ENCODE measurements at places on chromosomes 3 and 15. TPM values are rescaled to one million over a fixed set of nuclear protein-coding genes. Genes with fewer than 3 reads are reported as not detected.

Gene DGKG
- 0.64 TPM for total RNA-seq

Gene CILP
- total RNA-seq, result 1.1 TPM

Gene PPP2R3A
- total RNA-seq, result 18.7 TPM

Gene HGD
- not detected for total RNA-seq

Gene ALPK3
- 6.8 TPM for total RNA-seq

Gene BFSP2
- not detected for total RNA-seq

Gene CDC25A
- total RNA-seq, result 4.6 TPM

Gene NMB
- total RNA-seq, result 6.4 TPM

Gene CD86
- not detected for total RNA-seq

Gene ADCY5
- total RNA-seq, result 1.2 TPM

Gene C3orf85
- not detected for total RNA-seq

Gene BCL2A1
- total RNA-seq, result not detected

- DNase-seq, result no peak
These were observed 18.8 kb upstream of the SKOR1 start for GRCh38 chr15:67806536-67806935.

DNA sequence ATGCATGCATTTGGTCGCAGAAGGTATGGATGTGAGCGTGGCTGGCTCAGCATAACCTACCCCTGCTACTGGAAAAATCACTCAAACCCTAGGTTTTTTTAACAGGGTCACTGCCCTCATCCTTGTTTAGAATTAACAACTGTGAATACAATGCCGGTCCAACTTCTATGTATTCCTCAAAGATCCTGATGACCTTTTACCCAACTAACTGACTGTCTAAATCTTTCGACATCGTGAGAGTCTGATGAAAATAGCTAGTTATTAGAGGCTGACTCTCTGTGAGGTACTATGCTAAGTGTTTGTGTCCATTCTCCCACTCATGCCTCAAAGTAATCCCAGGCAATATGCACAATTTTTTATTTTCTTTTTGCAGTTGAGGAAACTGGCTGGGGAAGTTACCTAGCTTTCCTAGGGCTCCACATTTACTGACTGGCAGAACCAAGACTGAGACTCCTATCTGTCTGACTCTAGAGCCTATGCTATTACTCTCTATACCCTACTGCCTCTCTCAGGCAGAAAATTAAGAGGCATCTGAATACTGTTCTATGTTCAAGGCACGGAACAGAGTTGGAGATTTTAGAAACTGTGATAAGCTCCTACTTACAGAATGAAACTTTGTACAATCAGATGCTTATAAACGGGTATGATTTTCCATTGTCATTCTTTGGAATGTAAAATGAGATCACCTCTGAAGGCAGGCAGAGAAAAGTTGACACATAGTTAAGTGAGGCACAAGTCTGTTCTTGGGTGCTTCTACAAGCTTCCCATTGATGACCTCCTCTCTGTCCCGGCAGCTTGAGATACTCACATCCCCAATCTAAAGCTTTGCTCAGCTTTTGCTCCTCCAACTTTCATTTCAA is 56.4 kb downstream of the FILIP1L start:
- DNase-seq, result no peak

DNA sequence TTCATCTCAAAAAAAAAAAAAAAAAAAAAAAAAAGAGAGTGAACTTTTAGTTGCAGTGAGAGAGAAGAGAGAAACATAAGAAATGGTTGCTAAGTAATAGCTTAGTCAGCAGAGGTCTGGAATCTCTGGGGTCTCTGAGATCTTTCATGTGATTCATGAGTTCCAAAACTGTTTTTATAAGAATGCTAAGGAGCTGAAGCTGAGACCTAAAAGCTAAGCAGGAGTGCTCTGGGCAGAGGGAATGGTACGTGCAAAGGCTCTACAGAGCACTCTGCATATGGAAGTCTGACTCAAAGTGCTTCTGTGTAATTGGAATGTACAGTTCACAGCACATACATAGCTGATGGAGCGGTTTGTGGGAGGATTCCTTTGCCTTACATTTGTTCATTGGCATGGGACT is 66.3 kb upstream of the LRIG1 start:
- peak; percentile 91 for DNase-seq

- no peak for DNase-seq
These were observed 75.6 kb downstream of the RAD18 start for GRCh38 chr3:8887435-8888300.

DNA sequence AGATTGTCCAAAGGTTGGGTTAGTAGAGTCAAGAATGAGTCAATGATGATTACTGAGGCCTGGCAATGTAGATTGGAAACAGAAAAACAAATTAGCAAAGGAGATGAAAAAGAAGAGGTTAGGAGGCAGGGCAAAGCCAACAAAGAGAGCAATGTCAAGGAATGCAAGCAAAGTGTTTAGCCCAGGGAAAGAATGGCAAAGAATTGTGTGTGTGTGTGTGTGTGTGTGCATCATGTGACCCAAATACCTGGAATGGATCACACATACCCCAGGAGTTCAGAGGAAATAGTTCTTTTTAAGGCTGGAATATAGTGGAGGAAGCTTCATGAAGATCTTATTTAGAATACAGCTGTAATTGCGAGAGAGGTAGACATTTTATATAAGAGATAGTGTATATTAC is 831.7 kb upstream of the ARPP21 start:
- DNase-seq, result no peak

DNA sequence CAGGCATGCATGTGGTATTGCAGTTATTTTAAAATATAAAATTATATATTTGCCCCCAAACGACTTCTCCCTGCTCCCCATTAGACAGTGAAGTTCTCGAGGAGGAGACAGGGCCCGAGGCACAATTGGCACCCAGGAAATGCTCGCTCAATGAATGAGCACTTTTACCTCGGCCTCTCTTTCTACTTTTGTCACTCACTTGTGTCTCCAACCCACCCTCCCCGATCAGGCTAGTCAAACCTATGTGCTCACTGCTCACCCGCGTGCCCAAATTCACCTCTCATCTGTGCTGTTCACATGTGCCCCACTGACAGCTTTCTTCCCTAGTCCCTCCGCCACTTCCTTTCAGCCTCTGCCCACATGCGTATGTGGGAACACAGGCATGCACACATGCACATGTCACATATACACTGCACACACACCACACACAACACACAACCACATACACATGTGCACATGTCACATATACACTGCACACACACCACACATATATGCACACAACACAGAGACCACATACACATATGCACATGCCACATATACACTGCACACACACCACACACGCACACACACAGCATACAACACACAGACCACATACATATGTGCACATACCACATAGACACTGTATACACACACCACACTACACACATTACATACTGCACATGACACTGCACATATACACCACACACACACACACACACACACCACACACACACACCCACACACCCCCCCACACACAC is 46.3 kb upstream of the DLG1 start:
- DNase-seq, result no peak

DNA sequence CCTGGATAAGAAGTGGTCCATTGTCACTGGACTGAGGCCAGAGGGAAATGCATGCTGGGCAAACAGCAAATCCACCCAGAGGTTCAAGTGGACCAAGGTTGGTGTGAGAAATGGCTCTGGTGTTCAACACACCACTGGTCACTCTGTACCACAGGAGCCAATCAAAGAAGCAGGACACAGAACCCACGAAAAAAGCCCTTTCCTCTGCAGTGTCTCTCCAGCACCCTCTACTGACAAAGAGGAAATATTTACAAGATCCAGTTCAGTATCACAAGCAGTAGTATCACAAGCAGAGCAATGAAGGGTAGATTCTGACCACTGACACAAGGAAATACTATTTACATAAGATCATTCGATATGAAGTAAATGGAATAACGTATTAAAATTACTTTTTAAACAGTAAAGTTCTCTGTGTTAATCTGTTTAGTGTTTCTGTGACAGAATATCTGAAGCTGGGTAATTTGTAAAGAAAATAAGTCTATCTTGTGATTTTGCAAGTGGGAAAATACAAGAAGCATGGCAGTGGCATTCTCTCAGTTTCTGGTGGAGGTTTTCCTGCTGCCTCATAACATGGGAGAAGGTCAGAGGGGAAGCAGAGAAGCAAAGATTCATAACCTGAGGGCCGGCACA is 390.7 kb downstream of the EFHB start:
- DNase-seq, result no peak

GRCh38 chr3:5187920-5188418 is 462 bp downstream of the EDEM1 start:
- DNase-seq, result no peak

GRCh38 chr15:66936109-66936860 is 129.1 kb upstream of the SMAD3 start:
- no peak for DNase-seq

DNA sequence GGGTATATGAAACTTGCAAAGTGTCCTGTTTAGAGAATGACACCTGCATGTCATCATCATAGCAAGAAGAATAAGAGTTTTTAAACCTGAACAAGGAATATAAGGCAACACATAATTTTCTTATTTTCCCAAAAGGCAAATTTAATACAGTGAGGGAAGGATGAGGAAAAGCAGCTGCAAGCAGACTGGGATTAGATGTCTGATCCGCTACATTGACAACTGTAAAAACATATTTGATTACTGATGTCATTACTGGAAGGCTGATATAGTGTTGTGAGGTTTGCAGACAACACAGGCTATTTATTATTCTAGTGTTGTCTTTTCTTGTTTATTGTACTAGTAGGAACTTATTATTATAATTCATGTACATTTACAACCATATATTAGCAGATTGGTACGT is 528.7 kb downstream of the ZIC1 start:
- no peak for DNase-seq

GRCh38 chr3:116048991-116049390 is 396.3 kb downstream of the LSAMP start:
- no peak for DNase-seq

DNA sequence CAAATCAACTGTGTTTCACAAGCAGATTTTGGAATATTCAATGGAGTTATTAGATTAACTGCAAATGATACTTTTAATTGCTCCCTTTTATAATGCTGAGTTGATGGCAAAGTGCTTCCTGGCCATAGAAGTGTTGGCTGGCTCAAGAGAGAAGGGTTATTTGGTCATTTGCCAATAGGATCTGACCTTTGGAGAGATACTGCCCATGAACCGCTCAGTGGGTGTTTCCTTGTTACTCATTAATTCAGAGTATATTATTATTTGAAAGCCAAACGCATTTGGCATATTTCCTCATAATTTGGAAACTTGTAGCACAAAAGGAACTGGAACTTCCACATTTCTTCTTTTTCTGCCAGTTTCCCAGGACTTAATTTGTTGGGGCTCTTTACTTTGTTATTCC is 234.7 kb downstream of the CDIN1 start:
- DNase-seq, result no peak

GRCh38 chr15:33296050-33296449 is 14.7 kb upstream of the RYR3 start:
- no peak for DNase-seq

DNA sequence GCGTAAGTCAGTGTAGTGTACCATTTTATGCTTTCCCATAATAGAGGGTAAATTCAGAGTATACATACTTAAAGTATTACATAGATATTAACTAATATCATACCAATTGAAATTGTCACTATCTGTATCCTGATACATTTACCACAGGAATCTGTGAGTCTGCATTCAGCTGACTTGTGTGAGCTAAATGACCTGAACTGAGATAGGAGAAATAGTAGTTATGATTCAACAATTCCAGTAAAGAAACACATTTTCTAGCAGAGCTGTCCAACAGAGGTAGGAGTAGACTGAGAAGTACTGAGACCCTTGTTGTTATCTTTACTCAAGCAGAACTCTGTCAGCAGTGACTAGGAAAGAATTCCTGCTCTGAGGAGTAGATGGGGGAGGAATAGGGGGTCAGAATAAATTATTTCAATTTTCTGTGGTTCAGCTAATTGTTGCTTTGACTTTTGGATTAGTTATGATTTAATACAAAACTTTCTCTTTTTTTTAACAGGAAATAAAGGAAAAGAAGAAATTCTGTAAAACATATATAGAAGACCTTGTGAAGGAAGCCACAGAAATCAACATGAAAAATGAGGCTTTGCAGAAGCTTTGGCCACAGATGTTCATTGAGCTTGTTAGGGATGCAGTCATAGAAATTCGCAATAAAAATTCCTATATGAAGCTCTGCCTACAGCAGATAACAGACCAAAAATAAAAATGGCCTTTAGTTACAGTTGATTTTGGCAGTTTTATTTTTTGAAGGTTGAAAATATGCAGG is 66.2 kb upstream of the THSD4 start:
- DNase-seq, result peak; percentile 100

DNA sequence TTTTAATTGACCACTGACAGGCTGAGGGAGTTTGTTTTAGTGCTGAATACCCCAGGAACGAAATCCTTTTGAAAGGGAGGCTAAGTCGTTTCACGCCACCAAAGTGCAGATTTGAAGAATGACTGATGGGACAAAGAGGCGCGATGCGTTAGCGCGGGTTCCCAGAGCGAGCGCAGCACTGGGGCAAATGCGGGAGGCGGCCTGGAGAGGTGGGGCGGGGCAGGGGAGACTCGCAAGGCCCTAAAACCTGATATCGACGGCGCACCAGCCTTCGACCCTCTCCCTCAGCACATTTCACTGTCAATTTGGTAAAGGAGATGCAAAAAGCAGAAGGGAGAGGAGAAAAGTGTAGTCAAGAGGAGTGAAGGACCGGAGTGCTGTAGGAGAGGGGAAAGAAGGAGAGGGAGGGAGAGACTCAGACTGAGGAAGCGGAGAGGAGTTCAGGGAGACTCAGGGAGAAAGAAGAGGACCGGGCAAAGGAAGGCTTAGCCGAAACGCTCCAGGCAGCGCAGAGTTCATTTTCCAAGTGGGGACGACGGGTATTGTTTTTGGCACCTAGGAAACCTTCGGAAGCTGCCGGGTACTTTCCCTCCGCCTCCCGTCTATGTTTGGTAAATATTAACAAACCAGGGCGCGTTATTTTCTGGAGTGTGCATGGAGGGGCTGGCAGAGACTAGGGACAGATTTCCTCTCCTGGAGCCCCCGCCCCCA is 3.8 kb upstream of the FOXB1 start:
- DNase-seq, result no peak

GRCh38 chr3:95939235-95939809 is 875.1 kb upstream of the EPHA6 start:
- DNase-seq, result no peak

GRCh38 chr3:56055546-56055945 is 412.7 kb downstream of the ERC2 start:
- DNase-seq, result no peak

DNA sequence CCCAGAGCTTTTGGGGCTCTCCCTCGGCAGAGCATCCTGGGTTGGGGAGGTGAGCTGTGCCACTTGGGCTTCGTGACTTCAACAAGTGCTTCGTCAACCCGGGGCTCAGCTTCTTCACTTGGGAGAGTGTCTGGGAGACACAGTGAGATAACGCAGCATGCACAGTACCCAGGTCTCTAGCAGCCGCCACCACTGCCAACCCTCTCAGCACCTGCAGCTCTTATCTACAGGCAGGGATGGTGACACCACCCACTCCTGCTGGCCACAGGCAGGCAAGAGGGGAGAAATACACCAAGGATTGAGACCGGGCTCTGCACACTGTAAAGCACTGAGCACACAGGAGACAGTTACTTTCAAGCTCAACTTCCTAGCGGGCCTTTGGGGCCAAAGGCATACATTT is 11.6 kb downstream of the TKT start:
- DNase-seq, result no peak

- DNase-seq, result peak; percentile 58
These were observed 10.3 kb downstream of the SEC13 start for GRCh38 chr3:10310578-10310977.

GRCh38 chr3:149536429-149536828 is 61.9 kb downstream of the TM4SF4 start:
- peak; percentile 68 for DNase-seq
